ENCODE measurements at places on chromosomes 1 and 21.
A peak's percentile ranks its signal among the peaks of the same experiment; 100 is the strongest.

- no peak for DNase-seq
Measured at GRCh38 chr1:234965111-234965510, 163.5 kb downstream of the TOMM20 start.

DNA sequence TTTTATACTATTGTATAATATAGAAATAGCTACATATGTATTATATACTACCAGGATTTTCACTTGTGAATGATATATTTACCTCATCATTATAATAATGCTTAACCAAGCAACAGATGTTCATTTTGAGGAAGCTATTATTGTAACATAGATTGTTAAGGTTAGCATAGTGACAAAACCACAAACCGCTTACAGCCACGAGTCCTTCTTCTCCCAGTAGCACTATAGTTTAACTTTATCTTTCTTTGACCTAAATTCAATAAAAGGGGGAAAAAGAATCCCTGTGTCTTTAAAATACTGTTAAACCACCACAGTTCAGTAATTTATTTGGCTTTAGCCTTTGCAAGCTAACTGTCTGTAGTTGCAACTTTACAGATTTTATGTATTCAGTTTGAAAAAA, 1039.4 kb upstream of the B3GALT2 start:
- DNase-seq = no peak

GRCh38 chr1:62450301-62450700, 13.5 kb downstream of the USP1 start:
- no peak for DNase-seq

- DNase-seq = no peak
Measured at GRCh38 chr1:159071970-159072582, 4.5 kb downstream of the AIM2 start.

DNA sequence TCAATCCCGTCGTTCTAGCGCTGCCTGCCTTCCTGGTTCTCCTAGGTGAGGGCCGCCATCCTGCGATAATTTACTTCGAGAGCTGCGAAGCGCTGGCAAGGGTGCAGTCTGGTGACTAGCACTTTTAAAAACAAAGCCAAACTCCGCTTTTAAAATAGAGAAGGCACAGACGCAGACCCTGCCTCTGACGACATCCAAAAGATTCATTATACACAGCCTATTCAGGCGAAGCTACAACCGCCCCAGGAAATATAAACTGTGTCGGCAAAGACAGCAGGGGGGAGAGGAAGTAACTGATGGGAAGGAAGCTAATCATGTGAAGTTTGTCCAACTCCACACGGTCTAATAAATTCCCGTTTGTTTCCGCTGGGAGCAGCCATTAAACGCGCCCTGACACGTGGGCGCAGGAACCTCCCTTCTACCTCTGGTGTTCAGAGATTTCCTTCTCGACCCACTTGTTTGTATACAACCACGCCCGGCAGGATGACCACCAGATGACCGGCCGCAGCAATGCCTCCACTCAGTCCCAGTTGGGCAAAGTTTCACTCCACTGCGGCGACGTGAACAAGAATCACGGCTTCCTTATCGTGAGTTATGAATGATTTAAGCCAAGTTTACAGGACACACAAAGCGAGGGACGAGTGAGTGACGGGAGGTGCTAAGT, 1.3 kb downstream of the GNG12 start:
- DNase-seq = no peak

DNA sequence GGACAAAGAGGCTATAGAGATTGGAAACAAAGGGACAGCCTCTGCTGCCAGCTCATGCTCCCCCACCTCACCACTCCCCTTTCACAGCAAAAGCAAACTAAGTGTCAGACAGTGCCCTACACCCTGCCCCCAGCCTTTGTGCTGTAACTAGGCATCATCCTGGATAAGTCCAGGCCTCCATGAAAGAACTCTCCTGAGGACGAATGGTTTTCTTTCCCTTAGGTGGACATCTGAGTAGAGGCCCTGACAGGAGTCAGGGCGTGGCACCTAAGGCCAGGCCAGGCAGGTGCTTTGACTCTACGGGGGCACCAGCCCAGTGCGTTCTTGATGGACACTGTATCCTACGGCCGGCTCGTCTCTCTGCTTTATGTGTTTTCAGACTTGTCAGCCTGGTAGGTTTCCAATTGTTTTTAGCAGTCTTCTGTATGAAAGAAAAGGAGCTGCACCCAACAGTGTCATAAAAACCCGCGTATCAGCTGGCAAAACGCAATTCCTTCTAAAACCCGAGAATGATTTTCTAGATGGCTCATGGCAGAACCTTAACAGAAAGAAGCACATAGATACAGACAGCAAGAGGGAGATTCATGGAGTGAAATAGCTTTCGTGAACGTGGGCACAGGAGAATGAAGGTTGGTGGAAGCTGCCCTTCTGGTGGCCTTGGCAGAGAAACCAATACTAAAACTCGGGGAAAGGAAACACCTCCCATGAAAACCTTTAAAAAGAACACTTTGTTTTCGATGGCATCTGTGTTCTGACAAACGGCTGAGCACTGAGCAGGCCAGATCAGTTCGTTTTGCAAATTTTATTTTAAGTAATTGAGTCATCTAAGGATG, 51.7 kb upstream of the AJAP1 start:
- DNase-seq = peak; percentile 44

Data from type B pancreatic cell (in vitro differentiated cells).